GM12864 (cell line): ENCODE measurements at places on chromosomes 12 and 14.
A peak's percentile ranks its signal among the peaks of the same experiment; 100 is the strongest.

- no peak for DNase-seq
Measured at GRCh38 chr12:84637926-84638325, 274.7 kb downstream of the SLC6A15 start.

GRCh38 chr12:12210983-12211382 is 55.9 kb downstream of the LRP6 start:
- no peak for DNase-seq

DNA sequence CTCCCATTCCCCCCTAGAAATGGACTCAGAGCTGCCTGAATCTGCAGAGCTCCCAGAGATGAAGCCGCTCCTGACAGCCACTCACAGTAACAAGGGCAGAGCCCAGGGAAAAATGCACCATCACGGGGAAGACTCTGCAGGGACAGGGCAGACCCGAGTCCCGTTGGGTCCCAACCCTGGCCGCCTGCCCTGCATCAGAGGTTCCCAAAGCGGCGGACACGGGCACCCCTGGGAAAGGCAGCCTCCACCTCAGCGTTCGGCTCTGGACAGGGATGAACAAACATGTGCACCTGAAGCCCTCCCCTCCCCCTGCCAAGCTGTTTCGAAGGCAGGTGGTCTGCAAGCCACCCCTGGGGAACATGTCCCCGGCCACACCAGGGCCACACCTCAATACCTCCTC is 320.4 kb downstream of the ADGRD1 start:
- no peak for DNase-seq

GRCh38 chr14:101820283-101820798 is 58.8 kb downstream of the PPP2R5C start:
- DNase-seq: no peak

DNA sequence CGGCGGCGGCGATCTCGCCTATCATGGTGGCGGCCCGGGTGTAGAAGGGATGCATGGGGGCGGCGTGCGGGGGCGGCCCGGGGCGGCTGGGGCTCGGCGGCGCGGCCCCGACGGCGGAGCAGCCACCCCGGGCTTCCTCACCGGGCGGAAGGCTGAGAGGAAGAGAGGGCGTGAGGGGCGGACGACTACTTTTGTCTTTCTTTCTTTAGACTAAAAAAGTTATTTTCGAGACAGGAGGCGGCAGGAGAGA is 240 bp downstream of the BTG1 start:
- DNase-seq: no peak

DNA sequence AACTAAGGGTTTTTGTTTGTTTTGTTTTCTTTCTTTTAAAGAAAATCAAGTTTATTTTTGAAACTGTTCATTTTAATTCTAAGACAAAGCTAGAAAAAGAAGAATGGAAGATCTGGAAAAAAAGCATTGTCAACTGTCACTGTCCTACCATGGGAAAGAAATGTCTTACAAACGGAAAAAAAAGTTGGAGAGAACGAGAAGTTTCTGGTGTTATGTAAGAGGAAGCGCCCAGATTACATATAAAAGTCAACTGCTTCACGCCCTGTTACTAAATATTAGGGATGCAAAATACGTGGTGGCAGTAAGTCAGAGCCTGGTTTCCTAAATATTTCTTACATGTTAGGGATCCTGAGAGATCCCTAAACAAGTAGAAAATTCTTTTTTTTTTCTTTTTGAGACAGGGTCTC is 14.3 kb upstream of the FBXL14 start:
- no peak for DNase-seq

DNA sequence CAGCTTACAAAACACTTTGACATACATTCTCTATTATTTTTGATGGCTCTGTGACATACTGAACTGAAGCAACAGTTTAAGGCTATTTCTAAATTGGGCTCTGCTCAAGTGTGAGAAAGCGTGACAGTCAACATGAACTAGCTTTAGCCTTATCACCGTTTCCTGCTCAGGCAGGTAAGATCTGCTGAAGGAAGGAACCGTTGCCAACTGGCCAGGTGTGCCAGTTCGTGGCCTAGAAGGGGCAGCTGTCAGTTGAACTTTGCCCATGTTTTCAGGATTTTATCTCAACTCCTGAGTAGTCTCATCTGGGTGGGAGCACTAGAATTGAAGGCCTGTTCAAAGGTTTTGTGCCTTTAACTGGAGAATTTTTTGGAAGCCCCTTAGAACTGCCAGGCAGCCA is 79.5 kb downstream of the ETV6 start:
- DNase-seq: peak; percentile 56

DNA sequence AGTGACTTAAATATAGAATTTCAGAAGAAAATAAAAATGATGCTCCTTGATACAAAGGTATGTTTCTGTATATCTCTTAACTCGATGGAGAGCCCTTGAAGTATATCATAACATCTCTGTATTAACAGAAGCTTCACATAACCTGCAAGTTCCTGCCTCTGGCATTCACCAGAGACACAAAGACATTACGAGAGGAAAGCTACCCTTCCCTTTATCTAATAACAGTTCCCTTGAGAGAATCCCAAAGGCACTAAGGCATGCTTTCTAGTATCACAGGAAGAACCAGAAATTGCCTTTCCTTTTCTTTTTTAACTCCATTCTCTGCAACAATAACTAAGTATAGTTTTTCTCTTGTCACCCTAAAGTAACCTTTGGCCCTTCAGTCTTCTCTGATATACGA is 164.5 kb downstream of the MGAT4C start:
- DNase-seq: no peak

DNA sequence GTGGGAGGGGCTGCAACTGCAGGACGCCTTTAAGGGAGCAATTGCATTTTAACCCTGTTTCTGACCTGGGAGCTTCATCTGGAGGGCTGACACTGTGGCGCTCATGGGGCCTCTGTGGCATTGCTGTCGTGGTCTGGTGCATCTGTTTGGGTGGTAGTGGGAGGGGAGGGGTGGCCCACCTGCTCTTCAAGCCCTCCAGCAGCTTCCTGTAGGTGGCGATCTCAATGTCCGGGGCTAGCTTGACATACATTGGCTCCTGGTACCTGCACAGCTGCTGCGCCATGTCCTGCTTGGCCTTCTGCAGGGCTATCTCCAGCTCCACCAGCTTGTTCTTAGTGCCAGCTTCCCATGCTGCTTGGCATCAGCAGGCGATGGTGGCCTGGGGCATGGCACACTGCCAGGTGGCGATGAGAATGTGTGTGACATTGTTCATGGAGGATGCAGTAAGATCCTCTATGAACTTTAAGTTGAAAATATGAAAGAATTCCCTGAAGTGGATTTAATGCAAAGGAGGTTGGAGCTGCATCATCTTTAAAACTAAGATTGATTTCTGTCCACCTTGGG is 7.7 kb upstream of the KRT82 start:
- DNase-seq: no peak
